ENCODE measurements at places on chromosomes 5 and 9.

DNA sequence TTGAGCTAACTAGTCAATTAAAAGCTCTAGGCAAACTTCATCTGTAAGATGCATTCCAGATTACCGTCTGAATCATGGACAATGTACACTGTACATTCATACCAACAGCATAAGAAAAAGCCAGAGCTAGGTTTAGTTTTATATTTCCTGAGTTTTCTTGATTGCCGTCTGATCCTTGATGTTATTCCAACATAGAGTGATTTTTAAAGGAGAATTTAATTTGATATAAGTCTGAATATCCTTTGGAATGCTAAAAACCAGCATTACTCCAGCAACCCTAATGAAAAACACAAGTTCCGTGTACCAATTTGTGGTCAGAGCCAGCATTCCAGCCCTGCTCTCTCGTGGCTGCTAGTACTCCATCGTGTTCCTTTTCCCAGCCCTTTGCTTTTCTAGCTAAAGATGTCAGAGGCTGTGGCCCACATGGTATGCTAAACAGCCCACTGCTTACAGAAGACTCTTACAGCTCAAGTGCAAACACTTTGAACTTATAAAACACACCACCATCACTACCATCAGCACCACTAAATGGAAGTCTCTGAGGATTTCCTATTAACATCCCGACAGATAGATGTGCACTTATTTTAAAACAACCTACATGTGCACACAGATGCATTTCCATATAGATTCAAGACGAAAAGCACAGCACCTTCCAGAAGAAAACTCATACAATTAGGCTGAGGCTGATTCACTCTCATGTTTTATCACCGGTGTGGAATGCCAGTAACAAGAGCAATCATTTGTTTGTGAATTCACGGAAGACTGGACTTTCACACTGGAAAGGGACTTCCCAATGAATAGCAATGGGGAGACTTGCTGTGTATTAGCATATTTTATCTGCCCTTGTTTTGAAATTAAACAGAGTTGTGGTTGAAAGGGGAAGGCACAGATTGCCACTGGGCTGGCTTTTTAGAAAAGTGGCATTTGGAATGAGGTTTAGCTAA, 246.9 kb upstream of the GAS1 start:
- DNase-seq = no peak

GRCh38 chr9:123291736-123292135, 23.4 kb upstream of the STRBP start:
- no peak for DNase-seq

DNA sequence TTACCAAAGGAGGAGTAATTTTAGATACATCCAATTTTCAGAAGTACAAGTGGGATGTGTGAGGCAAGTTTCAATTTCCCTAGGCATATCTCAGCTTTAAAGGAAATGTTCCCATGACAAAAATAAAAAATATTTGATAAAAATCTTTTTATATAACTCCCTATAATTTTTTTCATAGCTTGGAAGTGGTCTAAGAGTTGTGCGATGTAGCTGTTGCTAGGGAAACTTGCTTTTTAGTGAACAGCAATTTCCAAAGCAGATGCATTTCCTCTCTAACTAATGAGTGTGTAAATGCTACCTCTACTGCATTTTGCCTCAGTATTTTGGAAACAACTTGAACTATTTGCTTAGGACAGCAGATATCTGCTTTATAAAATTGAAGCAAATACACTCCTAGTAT, 39.6 kb downstream of the MACIR start:
- no peak for DNase-seq

- no peak for DNase-seq
Observed at GRCh38 chr5:180208435-180209081, 453 bp downstream of the RASGEF1C start.

DNA sequence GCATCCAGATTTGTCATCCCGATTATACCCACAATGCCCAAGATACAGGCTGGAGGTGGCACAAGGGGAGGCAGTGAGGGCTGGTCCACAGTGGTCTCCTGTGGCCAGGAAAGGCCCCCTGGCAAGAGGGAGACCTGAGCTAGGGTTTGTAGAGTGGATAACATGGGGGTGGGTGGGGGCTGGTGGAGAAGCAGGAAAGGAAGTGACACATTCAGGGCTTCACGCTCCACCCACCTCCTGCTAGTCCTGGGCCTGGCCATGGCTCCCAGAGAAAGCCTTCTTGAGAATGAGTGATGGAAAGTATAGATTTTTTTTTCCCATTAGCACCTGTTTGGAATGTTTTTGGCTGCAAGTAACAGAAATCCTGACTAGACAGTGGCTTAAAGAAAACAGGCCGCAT, 81.3 kb downstream of the ANKRD33B start:
- no peak for DNase-seq

DNA sequence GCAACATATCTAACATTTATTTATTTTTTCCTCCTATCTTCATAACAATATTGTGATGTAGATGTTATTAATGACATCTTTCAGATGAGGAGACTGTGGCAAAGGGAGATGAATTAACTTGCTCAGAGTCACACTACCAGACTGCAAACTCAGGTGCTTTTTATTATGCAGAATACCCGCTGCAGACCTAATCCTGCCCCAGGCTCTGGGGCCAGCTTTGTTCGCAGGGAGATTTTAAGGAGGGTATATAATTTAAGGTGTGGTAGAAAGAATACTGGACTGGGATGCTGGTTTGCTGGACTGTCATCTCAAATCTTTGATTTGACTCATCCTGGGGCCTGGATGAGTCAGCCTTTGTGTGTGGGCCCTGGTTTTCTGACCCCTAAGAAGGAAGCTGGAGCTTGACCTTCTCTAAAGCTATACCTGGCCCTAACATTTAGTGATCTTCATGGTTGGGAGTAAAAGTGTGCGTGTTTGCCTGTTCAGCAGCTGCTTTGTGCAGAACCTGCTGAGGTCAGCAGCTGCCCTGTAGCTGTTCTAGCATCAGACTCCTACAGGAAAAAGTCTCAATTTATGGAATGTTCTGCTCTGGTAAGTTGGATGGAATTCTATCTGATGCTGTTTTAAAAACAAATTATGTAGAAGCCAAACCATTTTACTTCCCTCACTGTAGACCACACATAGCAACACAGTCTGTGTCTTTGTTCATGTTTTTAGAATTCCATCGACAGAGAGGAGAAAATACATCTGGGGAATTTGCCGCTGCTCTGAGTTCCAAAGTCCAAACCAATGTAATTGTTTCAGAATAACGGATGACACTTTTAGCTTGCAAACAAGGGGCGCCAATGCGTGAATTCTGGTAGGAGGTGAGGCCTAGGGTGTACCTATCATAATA, 4.5 kb downstream of the SLC36A1 start:
- DNase-seq = no peak

- no peak for DNase-seq
Observed at GRCh38 chr9:126853667-126854066, 6.8 kb upstream of the ZBTB34 start.

- no peak for DNase-seq
Observed at GRCh38 chr9:129445794-129446306, 175.1 kb downstream of the C9orf50 start.

All from KG1 (cell line).